ENCODE measurements at places on chromosomes 11 and 22. TPM values are rescaled to one million over a fixed set of nuclear protein-coding genes. Genes with fewer than 3 reads are reported as not detected.

DNA sequence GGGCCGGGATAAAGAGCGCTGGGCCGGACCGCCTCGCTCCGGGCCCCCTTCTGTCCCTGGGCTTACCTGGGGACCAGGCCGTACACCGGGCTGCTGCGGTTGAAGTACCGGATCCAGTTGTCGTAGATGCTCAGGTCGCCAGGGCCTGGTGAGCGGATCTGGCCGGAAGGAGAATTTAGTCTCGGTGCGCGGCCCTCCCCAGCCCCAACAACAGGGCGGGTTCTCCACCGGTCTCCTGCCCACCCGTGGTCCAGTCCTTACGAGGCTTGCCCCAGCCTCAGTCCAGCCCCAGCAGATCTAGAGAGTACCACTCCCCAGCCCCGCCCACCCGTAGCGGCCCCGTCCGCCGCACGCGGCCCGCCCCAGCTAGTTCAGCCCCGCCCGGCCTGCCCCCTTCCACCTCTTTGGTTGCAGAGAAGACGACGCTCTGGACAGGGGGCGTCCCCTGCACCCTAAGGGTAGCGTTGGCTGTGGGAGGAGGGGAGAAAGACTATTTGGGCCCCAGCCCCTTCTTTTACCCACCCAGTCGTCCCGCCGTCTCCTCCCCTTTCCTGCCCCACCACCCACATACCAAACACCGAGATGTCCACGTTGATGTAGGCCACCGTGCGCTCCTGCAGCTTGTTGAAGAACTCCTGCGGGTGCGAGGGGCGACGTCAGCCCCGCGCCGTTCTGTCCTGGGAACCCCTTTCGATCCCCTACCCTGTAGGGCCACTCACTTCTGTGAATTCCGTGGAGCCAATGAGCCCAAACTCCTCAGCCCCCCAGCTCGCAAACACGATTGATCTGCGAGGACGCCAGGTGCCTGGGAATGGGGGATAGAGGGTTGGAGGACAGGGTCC lies 6.8 kb downstream of the SAC3D1 start:
- no peaks in the 10 kb centered on the region for H3K27me3 ChIP-seq
- no peaks in the 10 kb centered on the region for H3K36me3 ChIP-seq
- H3K4me3 ChIP-seq: peak overlapping the region; percentile 72
- no peak overlapping the region for H3K27ac ChIP-seq
- peak; percentile 51 for DNase-seq

CRYBA4 gene
- total RNA-seq: not detected

DNA sequence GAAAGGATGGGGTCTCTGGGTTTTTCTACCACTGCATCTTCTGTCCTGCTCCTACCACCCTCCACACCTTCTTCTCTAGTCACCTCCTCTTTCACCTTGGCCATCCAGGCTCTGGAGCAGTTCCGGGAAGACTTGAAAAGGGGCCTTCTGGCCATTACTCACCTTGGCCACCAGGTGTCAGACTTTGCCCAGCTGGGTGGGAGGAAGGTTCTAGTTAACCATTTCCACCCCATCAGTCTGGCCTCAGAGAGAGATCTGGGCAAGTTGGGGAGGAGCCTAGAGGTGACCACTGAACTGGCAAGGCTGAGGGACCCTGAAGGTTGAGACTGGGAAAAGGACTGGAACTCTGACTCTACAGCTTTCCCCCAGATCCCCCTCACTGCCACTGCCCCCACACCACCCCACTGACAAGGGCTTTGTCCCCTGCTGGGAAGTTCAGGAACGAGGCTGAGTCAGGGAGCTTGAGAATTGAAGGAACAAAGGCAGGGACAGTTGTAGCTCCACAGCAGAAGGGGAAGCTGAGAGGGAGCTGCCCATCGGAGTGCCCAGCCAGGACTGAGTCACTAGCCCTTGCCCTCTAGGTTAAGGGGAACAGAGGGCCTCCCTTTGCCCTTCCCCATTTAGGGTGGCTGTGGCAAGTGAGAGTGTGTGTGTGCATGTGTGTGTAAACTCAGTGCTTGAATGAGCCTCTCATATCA lies 3.7 kb upstream of the POLD4 start:
- H3K27ac ChIP-seq: peak overlapping the region; percentile 97
- no peaks in the 10 kb centered on the region for H3K27me3 ChIP-seq
- peaks cover 2% of the 10 kb centered on the region for H3K36me3 ChIP-seq
- no peak overlapping the region for H3K4me3 ChIP-seq

CRYAB gene
- 104 TPM for total RNA-seq

- DNase-seq: no peak
- no peaks in the 10 kb centered on the region for H3K36me3 ChIP-seq
- H3K4me3 ChIP-seq: no peak overlapping the region
- no peak overlapping the region for H3K27ac ChIP-seq
Observed at GRCh38 chr11:10320736-10321465, 16.0 kb downstream of the ADM start.

TRIM68 gene
- total RNA-seq: 15.2 TPM

DNA sequence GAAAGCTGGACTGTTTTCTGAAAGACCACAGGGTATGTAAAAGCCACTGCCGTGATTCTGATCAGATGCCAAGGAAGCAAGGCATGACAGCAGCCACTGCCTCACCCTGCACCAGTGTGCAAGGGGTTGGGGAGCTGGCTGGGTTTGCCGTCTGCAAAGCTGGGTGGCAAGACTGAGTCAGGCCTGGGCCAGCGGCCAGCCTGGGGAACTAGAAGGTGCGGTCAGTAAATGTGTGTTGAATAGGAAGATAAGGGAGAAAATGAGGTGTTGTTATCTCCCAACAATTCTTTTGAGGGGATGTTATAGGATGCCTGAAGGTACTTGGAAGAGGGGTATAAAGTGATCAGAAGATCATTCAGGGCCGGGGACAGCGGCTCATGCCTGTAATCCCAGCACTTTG lies 8.0 kb downstream of the VSTM5 start:
- H3K4me1 ChIP-seq: peaks cover 3% of the 10 kb centered on the region
- H3K27me3 ChIP-seq: no peaks in the 10 kb centered on the region
- no peaks in the 10 kb centered on the region for H3K36me3 ChIP-seq
- H3K4me3 ChIP-seq: no peak overlapping the region

DNA sequence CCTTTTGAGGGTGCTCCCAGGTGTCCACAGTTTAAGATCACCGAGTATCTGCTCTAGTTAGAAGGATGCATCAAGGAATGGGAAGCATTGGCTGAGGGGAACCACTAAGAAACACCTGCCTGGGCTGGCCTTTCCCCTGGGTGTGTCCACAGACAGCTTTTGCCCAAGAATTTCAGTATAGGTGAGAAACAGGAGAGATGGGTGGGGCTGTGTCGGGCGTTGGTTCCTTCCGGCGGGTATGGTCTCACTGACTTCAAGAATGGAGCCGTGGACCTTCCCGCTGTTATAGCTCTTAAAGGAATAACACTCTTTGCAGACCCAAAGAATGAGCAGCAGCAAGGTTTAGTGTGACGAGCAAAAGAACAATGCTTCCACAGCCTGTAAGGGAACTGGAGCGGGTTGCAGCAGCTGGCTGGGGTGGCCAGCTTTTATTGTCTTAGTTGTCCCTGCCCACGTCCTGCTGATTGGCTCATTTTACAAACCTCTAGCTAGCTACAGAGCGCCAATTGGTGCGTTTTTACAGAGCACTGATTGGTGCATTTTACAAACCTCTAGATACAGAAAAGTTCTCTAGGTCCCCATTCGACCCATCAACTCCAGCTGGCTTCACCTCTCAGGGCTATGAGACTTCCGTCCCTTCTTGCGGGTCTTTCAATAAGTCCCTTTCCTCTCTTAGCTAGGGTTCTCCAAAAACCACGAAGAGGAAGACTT lies 2.4 kb downstream of the FADS1 start:
- H3K36me3 ChIP-seq: no peaks in the 10 kb centered on the region
- DNase-seq: peak; percentile 37
- peak overlapping the region; percentile 81 for H3K4me3 ChIP-seq
- H3K27me3 ChIP-seq: no peaks in the 10 kb centered on the region
- H3K4me1 ChIP-seq: no peaks in the 10 kb centered on the region

GLB1L2 gene
- not detected for total RNA-seq

DNA sequence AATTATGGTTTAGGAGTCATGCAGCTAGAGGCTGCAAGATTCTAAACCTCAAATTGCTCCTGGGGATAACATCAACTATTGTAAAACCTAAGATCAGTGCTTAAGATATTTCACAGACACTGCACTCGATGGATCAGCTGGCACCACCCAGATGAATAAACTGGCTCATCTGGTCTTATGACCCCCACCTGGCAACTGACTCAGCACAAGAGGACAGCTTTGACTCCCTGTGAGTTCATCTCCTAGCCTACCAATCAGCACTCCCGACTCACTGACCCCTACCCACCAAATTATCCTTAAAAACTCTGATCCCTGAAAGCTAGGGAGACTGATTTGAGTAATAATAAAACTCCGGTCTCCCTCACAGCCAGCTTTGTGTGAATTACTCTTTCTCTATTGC lies 782 bp upstream of the TTC12 start:
- no peak for DNase-seq
- H3K27ac ChIP-seq: no peak overlapping the region

DNA sequence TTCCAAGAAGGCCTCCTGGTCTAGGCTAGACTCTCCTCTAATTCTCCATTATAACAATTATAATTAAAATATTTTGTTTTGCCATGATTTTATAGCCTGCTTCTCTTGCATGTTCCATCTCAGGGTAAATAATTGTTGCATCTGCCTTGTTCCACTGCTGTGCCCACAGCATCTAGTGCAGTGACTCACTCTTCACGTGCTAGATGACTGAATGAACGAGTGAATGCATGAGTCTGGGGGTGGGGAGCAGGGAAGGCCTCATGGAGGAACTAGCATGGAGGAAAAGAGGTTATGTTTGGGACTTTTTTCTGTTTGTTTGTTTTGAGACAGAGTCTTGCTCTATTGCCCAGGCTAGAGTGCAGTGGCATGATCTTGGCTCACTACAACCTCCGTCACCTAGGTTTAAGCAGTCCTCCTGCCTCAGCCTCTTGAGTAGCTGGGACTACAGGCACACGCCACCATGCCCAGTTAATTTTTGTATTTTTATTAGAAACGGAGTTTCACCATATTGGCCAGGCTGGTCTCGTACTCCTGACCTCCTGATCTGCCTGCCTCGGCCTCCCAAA lies 5.2 kb upstream of the OAF start:
- peak; percentile 91 for DNase-seq
- H3K27me3 ChIP-seq: no peaks in the 10 kb centered on the region
- H3K36me3 ChIP-seq: no peaks in the 10 kb centered on the region
- H3K27ac ChIP-seq: no peak overlapping the region
- peaks cover 24% of the 10 kb centered on the region for H3K4me1 ChIP-seq

- no peak for DNase-seq
- no peaks in the 10 kb centered on the region for H3K4me1 ChIP-seq
- no peak overlapping the region for H3K27ac ChIP-seq
Observed at GRCh38 chr22:20406686-20407408, 12.9 kb downstream of the ZNF74 start.

GRCh38 chr22:28514321-28514821 lies 165.3 kb downstream of the TTC28 start:
- no peaks in the 10 kb centered on the region for H3K27me3 ChIP-seq
- peak; percentile 9 for DNase-seq
- H3K4me1 ChIP-seq: 0 out of 2 replicates have a peak, but pooled peaks cover 6% of the 10 kb centered on the region
- no peak overlapping the region for H3K27ac ChIP-seq

GRCh38 chr11:132258875-132259274 lies 888.5 kb downstream of the NTM start:
- no peak overlapping the region for H3K27ac ChIP-seq
- no peak overlapping the region for H3K4me3 ChIP-seq
- no peaks in the 10 kb centered on the region for H3K36me3 ChIP-seq
- peak; percentile 42 for DNase-seq
- no peaks in the 10 kb centered on the region for H3K27me3 ChIP-seq
- H3K4me1 ChIP-seq: peaks cover 8% of the 10 kb centered on the region

FSHB gene
- total RNA-seq: not detected

SNX32 gene
- total RNA-seq: not detected

- H3K27me3 ChIP-seq: no peaks in the 10 kb centered on the region
- DNase-seq: no peak
- no peaks in the 10 kb centered on the region for H3K4me1 ChIP-seq
- H3K4me3 ChIP-seq: no peak overlapping the region
Observed at GRCh38 chr11:1514336-1515061, 27.9 kb upstream of the MOB2 start.

SAA2 gene
- not detected for total RNA-seq

MRGPRE gene
- total RNA-seq: not detected

GRCh38 chr11:32266601-32267000 lies 168.7 kb downstream of the WT1 start:
- no peak overlapping the region for H3K4me3 ChIP-seq
- no peak overlapping the region for H3K27ac ChIP-seq
- no peaks in the 10 kb centered on the region for H3K4me1 ChIP-seq
- peaks cover 18% of the 10 kb centered on the region for H3K27me3 ChIP-seq
- no peaks in the 10 kb centered on the region for H3K36me3 ChIP-seq

DNA sequence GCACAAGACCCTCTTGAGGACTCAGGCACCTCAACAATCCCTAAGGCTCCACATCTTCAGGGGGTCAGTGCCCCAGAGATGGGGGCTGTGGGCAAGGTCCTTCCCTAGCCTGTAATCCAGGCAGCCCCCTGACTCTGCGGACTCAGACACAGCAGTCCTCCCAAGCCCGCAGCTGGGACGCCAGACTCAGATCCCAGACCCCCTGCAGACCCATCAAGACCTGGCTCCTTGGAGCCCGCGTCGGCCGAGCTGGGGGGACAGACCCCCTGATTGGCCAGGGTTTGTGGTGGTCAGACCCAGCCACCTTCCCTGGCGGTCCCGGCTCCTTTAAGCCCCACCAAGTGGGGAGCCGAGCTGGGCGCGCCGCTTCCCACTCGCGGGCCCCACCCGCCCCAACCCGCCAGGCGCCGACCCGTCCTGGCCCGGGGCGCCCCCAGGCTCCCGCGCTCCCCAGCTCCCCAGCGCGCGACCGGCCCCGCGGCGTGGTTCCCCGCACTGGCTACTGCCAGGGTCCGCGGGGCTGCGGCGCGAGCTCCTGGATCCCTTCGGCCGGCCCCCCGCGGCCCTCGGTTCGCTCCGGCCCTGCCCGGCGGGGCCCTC lies 458 bp downstream of the OSBPL5 start:
- no peak overlapping the region for H3K27ac ChIP-seq
- H3K4me1 ChIP-seq: peaks cover 28% of the 10 kb centered on the region
- no peak for DNase-seq
- no peaks in the 10 kb centered on the region for H3K27me3 ChIP-seq
- H3K4me3 ChIP-seq: peak overlapping the region; percentile 82

DNA sequence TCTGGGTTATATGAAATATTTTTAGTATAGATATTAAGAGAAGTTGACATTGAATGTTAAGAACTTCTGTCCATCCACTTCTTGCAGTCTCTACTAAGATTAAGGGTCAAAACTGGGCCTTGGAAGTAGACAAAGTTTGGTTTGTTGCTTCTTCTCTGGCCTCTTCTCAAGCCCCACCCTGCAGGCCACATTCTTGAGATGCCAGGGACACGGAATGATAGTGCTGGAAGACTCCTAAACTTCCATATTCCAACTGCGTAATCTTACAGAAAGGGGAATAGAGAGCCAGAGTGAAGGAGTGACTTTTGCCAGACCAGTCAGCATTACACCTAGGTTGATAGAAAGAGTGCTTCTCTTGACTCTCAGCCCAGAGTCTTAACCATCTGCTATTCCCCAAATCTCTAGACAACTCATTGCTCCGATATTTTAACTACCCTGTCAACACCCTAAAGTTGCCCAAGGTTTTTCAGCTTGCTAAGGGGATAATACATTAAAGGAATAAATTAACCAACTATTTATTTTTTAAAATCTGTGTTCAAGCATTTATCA lies 136.4 kb upstream of the SYN3 start:
- H3K27ac ChIP-seq: no peak overlapping the region
- H3K4me1 ChIP-seq: no peaks in the 10 kb centered on the region
- H3K27me3 ChIP-seq: 0 out of 2 replicates have a peak, but pooled peaks cover 5% of the 10 kb centered on the region
- no peaks in the 10 kb centered on the region for H3K36me3 ChIP-seq
- DNase-seq: no peak

- no peak overlapping the region for H3K4me3 ChIP-seq
- peaks cover 15% of the 10 kb centered on the region for H3K27me3 ChIP-seq
- H3K36me3 ChIP-seq: no peaks in the 10 kb centered on the region
- DNase-seq: no peak
- no peak overlapping the region for H3K27ac ChIP-seq
- peaks cover 26% of the 10 kb centered on the region for H3K4me1 ChIP-seq
Observed at GRCh38 chr11:76263657-76264056, 57.4 kb upstream of the WNT11 start.

IGLL5 gene
- not detected for total RNA-seq

SORL1 gene
- total RNA-seq: 0.76 TPM
